ENCODE measurements at places on chromosomes 6 and 20.
A peak's percentile ranks its signal among the peaks of the same experiment; 100 is the strongest.

DNA sequence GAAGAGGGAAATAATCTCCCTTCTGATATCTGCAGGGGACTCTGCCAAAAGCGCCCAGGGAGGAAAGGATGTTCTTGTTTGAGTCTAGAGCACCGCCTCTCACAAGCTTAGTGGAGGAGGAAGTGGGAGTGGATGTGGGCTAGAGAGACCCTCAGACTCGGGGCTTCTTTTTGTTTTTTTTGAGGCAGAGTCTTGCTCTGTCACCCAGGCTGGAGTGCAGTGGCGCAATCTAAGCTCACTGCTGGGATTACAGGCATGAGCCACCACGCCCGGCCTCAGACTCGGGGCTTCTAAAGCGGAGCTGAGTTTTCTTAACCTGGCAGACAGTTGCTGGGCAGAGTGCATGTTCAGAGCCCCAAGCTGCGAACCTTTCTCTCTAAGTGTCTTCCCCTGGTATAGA lies 310.8 kb downstream of the BMP7 start:
- no peak for DNase-seq

- no peak for DNase-seq
Observed at GRCh38 chr6:55450005-55450404, 122.7 kb downstream of the GFRAL start.

- no peak for DNase-seq
Observed at GRCh38 chr20:39576771-39577170, 614.6 kb downstream of the DHX35 start.

DNA sequence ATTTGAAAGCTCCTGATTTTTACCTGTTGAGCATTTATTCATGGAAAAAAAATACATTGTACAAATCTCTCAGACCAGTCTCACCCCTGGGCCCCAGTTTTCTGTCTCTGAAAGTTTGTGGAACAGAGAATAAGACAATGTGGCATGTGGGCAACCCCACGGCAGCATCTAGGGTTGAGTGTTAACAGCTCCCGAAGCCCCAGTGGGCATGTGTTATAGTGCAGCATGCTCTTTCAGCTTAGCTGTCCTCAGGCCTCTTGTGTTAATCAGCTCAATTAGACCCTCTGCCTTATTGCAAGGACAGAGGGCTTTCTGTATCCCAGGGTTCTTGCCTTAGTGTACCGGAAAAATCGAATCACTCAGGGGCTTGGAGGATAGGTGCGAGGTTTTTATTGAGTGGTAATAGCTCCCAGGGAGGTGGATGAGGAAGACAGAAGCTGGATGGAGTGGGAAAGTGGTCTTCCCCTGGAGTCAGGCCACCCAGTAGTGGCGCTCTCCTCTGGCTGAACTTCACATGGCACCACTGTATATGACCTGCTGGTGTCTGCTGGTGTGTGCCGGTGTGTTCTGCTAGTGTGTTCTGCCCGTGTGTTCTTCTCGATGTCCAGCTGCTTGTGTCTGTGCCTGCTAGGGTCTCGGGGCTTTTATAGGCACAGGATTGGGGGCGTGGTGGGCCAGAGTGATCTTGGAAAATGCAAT lies 382.8 kb downstream of the EPM2A start:
- no peak for DNase-seq

DNA sequence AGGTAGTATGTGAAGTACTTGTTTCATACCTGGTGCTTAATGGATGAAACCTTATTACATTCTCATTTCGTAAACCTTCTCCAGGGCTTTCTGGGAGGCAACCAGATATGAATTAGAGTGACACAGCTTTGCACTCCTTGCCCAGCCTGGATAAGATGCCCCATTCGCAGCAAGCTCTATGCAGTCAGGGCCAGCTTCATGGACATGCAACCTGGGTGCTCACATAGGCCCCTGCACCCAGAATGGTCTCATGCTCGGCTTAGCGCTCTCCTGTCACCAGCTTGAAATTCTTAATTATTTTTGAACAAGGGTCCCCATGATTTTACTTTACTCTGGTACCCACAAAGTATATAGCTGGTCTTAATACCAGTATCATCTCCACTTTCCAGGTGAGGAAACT lies 11.3 kb upstream of the PTGIS start:
- no peak for DNase-seq

GRCh38 chr20:61861054-61861841 lies 204.4 kb downstream of the TAF4 start:
- no peak for DNase-seq

GRCh38 chr6:10756085-10756484 lies 8.5 kb downstream of the TMEM14B start:
- DNase-seq = no peak

DNA sequence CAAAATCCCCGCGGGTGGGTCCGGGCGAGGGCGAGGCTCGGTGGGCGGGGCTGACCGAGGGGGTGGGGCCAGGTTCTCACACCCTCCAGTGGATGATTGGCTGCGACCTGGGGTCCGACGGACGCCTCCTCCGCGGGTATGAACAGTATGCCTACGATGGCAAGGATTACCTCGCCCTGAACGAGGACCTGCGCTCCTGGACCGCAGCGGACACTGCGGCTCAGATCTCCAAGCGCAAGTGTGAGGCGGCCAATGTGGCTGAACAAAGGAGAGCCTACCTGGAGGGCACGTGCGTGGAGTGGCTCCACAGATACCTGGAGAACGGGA lies 809 bp downstream of the HLA-G start:
- DNase-seq = no peak

GRCh38 chr20:55283889-55284288 lies 721.4 kb downstream of the CBLN4 start:
- DNase-seq = no peak

DNA sequence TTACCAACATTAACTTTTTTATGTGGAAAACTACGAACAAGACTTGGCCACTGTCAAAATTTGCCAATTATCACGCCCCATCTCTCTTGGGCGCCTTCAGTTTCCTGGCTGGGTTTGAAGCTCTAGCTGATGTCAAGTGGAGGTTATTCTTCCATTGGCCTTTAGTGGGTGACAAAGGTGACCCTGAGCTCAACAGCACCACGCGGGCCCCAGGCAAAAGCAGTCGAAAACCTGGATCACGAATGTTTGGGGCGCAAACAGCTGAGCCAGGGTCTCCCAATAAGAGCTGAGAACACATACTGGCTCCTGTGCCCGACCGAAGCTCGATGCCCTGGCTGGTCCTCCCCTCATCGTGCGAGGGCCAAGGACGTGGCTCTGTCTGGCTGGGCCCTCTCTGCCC lies 26.8 kb downstream of the SLC17A9 start:
- DNase-seq = no peak

GRCh38 chr6:15248451-15249370 lies 2.8 kb downstream of the JARID2 start:
- DNase-seq = peak; percentile 85

GRCh38 chr20:35586751-35587425 lies 28.7 kb upstream of the SPAG4 start:
- DNase-seq = no peak

DNA sequence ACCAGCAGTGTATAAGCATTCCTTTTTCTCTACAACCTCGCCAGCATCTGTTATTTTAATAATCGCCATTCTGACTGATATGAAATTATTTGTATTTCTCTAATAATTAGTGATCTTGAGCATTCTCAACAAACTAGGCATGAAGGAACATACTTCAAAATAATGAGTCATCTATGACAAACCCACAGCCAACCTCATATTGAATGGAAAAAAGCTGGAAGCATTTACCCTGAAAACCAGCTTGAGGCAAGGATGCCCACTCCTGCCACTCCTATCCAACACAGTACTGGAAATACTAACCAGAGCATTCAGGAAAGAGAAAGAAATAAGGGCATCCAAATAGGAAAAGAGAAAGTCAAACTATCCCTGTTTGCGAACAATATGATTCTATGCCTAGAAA lies 390.6 kb upstream of the ID4 start:
- DNase-seq = no peak

- DNase-seq = no peak
Observed at GRCh38 chr6:5850848-5851255, 155.9 kb downstream of the NRN1 start.

- DNase-seq = no peak
Observed at GRCh38 chr6:14206391-14206790, 88.8 kb downstream of the CD83 start.

- no peak for DNase-seq
Observed at GRCh38 chr20:23009636-23010035, 25.5 kb upstream of the SSTR4 start.

GRCh38 chr20:43398676-43399324 lies 58.9 kb upstream of the SRSF6 start:
- DNase-seq = no peak

- no peak for DNase-seq
Observed at GRCh38 chr6:33856031-33856590, 52.3 kb upstream of the MLN start.

DNA sequence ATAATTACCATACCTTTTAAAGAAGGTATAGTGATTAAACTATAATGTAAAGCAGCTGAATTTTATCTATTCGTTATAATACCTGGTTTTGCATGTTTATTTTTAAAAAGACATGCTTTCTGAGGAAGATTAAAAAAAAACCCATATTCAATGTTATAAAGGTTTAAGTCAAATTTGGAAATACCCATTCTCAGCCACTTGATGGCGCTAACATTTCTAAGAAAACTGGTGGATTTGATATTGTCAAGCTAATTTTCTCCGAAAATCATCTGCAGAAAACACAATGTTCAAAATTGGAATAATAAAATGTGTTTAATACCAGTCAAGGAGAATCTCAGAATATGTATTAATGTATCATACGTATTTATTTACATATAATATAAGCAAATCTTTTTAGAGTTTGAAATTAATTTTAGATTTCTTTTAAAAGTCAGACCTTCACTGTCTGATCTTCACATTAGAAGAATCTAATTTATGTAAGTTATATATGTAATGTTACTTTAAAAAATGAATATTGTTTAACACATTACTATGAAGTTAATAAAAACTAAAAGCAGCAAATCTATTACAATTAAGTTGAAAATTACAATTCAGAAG lies 35.0 kb downstream of the SHPRH start:
- no peak for DNase-seq

GRCh38 chr6:45843848-45844521 lies 171.7 kb downstream of the CLIC5 start:
- no peak for DNase-seq

DNA sequence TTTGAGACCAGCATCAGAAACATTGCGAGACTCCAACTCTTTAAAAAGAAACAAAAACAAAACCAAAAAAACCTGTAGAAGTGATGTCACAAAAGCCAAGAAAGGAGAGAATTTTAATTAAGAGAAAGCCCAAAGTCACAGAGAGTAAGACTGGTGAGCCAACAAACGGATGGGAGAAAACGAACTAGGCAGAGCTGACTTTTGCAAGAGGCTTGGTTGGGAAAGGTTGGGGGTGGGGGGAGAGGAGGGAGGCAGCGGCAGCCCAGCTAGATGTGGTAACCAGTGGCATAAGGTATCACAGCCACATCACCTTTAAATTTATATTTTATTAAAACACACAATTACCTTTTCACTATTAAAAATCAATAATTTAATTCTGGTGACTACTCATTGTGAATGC lies 23.5 kb downstream of the NOL7 start:
- DNase-seq = no peak

DNA sequence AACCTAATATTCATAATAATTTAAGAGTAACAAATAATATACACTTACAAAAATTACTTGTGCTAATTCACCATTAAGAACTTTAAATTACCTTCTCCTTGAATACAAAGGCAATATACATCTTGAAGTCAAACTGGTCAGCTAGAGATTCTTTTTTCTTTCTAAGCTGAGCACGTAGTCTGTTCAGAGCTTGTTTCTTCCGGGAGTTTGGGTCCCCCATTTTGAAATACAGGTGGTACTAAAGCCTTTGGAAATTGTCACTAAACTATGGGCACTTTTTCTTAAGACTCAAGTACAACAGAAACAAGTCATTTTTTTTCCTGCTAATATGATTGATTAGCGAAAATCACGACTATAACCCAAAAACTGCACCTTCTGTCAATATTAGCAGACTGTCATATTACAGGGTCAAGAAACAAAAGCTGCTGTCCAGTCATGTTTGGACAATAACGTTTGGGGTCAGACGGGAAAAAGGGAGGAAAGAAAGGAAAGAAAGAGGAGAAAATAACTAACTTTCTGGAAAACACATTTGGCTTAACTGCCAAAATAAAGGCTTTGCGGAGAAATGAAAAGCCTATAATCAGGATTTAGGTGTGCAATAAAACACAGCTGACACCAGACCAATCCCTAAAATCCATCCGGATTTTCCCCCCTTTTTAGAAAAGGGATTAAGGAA lies 367 bp downstream of the C6orf62 start:
- DNase-seq = no peak

DNA sequence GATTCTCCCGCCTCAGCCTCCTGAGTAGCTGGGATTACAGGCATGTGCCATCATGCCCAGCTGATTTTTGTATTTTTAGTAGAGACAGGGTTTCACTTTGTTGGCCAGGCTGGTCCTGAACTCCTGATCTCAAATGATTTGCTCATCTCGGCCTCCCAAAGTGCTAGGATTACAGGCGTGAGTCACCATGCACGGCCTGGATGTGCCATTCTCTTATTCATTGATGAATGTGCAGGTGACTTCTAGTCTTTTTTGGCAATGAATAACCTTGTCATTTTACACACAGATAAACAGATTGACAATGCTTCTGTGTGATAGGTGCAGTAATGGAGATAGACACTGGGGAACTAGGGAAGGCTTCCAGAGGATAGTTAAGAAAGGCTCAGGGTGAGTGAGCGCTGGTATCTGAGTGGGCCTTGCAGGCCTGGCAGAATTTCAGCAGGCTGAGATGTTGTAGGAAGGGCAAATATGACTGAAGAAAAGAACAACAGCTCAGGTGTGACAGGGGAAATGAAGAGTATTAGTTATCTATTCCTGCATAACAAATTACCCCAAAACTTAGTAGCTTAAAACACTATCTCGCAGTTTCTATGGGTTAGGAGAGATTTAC lies 23.3 kb downstream of the PPARD start:
- no peak for DNase-seq

- DNase-seq = no peak
Observed at GRCh38 chr20:48019496-48019895, 234.2 kb upstream of the SULF2 start.

- no peak for DNase-seq
Observed at GRCh38 chr6:125798734-125799508, 8.2 kb downstream of the NCOA7 start.

DNA sequence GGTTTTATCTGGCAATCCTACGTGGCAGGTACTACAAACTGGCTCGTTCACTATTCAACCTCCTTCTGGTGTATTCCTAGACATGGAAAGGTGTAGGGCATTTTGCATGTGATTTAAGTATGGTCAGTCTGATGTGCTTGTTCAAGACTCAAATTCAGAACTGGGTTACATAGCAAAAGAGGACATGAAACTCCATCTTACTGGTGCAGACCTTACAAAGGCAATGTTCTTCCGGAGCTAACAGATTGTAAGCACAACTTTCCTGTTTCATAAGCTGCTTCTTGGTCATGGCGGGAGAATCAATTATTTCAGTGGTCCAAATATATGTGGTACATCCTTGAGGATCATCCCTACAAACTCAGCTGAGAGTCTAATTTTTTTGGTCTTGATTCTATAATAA lies 703.4 kb downstream of the EPM2A start:
- no peak for DNase-seq

GRCh38 chr6:88702956-88703556 lies 260.4 kb downstream of the RNGTT start:
- DNase-seq = no peak
